ENCODE measurements at places on chromosomes 5 and 9.

GRCh38 chr9:92538541-92538940 lies 2.8 kb upstream of the ECM2 start:
- DNase-seq: peak; percentile 56

GRCh38 chr9:2824564-2824963 lies 19.3 kb downstream of the PUM3 start:
- peak; percentile 19 for DNase-seq

- no peak for DNase-seq
Measured at GRCh38 chr9:27866741-27867140, 293.5 kb upstream of the C9orf72 start.

GRCh38 chr9:19127871-19128500 lies 694 bp upstream of the PLIN2 start:
- DNase-seq: no peak

DNA sequence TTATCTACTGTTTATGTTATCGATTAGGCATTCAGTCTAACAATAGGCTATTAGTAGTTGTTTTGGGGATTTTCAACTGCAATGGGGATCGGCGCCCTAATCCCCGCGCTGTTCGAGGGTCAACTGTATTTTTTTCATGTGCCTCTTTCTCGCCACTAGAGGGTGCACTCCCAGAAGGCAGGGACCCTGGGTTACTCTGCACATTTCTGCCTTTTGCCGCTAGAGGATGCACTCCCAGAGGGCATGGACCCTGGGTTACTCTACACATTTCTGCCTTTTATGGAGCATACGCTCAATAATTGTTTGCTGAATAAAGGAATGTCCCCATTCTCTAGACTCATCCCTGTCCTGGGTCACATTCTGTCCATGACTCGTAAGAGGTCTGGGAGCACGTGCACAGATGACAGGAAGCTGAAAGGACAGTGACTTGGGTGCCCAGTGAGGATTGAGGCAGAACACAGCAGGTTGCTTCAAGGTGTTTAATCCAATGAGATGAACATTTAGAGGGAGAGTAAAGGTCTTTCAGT lies 27.9 kb upstream of the RECK start:
- DNase-seq: peak; percentile 86
